ENCODE measurements at places on chromosomes 11 and 22.

DNA sequence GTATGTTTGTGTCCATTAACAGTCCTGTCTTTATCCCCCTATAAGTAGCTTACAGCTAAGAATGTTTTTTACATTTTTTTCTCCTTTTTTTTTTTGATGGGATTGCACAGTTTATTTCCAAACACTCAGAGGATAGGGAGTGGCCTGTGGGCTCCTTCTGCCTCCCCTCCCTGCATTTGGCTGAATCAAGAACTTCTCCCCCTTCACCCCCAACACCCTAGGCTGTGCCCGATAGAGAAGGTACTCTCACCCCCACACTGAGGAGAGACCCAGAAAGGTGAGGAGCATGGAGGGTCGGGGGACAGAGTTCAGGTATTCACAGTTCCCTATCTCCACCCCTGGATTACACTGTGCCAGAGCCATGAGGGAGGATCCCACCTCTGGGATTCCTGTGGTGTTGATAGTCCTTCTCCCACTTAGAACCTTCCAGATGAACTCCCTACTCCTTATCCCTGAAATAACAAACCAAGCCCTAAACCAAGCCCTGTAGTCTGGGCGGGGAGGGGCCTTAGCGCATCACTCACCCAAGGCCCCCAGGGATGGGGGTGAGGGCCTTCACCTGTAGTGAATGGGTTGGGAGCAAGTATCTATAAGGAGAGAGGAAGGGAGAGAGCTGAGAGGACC, 97.1 kb downstream of the ADAMTS15 start:
- DNase-seq = no peak

- no peak for DNase-seq
Observed at GRCh38 chr22:31179345-31179744, 19.4 kb downstream of the RNF185 start.

- no peak for DNase-seq
Observed at GRCh38 chr11:120010775-120011174, 127.1 kb downstream of the TRIM29 start.

DNA sequence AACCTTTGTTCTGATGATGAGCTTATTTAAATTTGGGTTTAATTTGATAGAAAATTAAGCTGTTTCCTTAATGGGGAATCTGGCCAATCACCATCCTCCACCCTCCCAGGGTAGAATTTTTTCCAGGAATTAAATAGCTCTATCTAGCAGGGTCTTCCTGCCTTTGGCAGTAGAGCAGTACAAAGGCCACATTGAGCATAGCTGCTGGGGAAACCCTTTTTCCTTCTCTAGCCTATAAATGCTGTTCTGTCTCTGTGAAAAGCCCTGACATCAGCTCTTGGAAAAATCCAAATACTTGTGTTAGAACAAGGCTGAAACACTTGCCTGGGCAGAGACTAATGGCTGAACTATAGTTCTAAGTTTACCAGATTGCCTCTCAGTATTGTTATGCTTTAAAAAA, 55.1 kb downstream of the ARHGEF12 start:
- no peak for DNase-seq

GRCh38 chr11:127997594-127997993, 589.8 kb downstream of the ETS1 start:
- no peak for DNase-seq
